ENCODE measurements at places on chromosomes 7 and 10.

DNA sequence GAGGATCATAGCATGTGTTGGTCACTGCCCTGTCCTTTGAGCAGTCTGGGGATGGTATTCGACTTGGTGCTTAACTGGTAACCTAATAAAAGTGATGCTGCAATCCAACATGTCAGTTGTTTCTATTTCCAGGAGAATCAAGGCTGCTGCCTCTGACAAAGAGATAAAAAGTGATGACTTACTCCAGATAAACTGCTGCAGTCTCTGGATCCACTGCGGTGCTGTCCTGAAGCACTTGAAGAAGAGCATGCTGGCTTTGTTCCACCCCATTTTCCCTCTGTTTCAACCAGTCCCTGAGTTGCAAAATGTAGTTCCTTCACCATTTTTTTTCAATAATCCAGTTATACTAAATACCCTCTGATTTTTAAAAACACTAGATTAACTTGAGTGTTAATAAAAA lies 403.5 kb upstream of the ANKRD30A start:
- DNase-seq: no peak

GRCh38 chr7:34109936-34110780 lies 204.8 kb downstream of the BMPER start:
- no peak for DNase-seq

GRCh38 chr7:765383-765782 lies 38.3 kb upstream of the PRKAR1B start:
- DNase-seq: no peak

GRCh38 chr10:88343761-88344484 lies 239.2 kb downstream of the RNLS start:
- DNase-seq: no peak

DNA sequence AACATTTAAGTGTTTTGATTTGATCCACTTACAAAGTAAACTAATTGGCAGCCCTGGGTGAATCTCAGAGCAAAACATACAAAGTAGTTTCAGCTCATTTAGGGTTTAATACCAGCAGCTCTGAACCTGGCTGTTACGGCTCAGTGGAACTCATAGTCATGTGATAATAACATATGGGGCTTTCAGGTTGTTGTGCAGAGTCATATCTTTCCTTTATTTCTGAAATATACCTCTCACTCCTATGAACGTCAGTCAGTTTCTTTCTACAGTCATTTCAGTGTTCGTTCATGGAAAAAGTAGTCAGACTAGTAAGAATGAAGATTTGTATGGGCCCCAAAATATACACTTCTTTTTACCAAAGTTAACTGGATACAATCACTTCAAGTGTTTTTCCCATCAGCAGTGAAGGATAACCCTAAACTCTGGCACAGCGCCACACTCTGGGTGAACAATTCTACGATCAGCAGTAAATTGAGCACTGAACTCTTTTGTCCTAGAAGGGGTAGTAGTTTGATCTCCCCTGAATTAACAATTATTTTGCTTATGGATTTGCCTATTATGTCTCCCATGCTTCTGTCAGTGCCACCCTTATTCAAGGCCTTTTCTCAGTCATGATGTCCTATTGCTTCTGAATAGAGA lies 218.6 kb downstream of the THSD7A start:
- DNase-seq: no peak

- DNase-seq: no peak
Observed at GRCh38 chr10:88253622-88254021, 329.5 kb downstream of the RNLS start.

- no peak for DNase-seq
Observed at GRCh38 chr7:80548840-80549530, 37.1 kb upstream of the GNAT3 start.

GRCh38 chr10:89926736-89927135 lies 225.3 kb downstream of the KIF20B start:
- no peak for DNase-seq

GRCh38 chr10:87506956-87507355 lies 2.3 kb downstream of the MINPP1 start:
- no peak for DNase-seq

DNA sequence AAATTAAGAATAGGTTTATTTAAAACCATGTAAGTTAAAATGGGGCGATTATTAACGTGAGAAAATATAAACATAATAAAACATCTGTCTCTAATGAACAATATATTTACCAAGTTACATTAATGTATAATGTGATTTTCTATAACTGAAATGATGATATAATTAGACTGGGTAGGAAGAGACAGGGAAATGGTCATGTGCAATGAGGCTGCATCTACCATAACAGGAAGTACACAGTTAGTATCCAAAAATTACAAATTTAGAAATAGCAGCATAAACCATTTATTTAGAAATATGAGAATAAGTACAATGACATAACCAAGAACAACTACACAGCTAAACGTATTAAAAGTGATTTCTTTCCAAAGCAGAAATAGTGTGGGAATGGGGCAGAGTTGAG lies 25.8 kb upstream of the BET1 start:
- no peak for DNase-seq

All from right renal cortex interstitium (tissue), 3 donors.